Dermis microvascular lymphatic vessel endothelial cell (primary cell): ENCODE measurements at places on chromosomes 5 and 9.
A peak's percentile ranks its signal among the peaks of the same experiment; 100 is the strongest.

GRCh38 chr9:91929331-91929730 lies 20.7 kb downstream of the ROR2 start:
- DNase-seq, result no peak

DNA sequence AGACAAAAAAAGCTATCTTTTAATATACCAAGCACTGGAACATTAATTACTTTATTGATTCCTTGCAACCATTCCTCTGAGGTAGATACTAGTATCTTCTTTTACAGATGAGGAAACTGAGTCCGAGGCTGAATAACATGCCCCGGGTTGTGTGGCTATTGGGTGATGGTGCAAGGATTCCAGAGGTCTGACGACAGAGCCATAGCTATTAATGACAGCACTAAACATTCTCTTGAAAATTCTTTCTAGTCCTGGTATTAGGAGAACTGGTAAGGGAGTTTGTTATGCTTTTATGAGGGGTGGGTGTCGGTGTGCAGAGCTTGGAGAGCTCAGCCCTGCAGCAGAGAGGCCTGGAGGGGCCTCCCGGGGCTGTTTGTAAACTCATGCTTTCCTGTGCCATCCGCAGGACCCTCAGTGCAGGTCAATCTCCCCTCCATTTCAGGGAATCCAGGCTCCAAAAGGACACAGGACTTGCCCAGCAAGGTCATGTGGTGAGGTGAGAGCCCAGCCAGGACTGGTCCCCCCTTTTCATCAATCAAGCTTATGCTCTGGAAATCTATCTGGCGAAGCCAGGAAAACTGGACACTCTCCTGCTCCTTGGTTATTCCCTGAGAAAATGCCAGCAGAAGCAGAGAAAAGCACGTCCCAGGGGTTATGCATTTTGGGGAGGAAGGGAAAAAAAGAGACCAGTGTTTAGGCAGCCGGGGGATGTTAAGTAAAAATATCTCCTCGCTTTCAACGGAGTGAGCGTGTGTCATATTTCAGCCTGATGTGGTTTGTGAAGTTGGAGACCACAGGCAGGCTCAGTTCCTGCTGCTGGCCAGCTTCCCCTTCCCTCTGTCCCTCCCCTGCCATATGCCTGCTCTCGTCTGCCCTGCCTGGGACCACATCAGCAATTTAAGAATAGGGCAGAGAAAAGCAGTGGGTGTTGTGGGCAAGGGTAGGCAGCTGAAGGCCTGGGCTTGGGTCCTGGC lies 3.7 kb downstream of the GSN start:
- no peak for DNase-seq

DNA sequence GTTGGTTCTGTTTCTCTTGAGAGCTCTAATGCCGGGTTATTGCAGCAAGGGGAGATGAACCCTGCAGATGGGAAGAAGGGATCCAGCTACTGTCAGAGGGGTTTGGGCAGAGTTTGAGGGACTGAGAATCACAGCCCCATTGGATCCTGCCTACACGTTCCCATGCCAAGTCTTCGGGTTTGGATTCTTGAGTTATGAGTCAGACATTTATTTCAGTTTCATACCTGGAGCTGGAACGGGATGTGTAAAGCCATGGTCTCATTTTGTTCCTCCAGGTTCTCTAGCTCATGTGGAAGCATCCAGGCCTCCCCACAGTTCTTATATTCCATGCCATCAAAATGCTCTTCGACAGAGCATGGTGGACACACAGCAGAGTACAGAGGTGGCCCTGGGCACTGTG lies 275.4 kb upstream of the IRX4 start:
- no peak for DNase-seq

DNA sequence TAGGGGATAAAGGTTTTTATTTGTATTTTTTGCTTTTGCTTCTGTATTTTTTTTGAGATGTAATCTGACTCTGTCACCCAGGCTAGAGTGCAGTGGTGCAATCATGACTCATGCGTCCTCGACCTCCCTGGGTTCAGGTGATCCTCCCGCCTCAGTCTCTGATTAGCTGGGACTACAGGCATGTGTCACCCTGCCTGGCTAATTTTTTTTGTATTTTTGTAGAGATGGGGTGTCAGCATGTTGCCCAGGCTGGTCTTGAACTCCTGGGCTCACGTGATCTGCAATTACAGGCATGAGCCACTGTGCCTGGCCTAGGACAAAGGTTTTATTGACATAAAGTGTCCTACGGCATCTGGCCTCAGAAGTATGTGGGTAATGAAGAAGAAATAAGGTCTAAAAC lies 297.1 kb upstream of the C9orf72 start:
- no peak for DNase-seq

- DNase-seq, result no peak
Measured at GRCh38 chr5:168066536-168067208, 224.8 kb upstream of the WWC1 start.

DNA sequence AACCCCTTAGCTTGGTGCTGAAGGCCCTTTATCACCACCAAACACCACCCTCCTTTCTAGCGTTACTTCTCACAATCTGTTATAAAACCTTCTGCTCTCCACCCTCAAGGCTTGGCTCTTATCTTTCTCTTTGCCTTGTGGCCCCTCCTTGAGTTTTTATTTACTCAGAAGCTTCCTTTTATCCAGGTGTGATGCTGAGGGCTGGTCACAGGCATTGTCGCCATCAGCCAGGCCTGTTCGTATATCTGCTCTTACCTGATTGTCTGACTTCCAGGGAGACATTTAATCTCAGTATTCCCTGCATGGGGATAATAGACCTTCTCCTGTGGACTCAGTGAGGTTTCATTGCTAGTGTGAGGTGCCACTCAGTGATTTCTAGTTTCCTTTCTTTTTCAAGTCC lies 34.2 kb downstream of the MEGF10 start:
- no peak for DNase-seq

DNA sequence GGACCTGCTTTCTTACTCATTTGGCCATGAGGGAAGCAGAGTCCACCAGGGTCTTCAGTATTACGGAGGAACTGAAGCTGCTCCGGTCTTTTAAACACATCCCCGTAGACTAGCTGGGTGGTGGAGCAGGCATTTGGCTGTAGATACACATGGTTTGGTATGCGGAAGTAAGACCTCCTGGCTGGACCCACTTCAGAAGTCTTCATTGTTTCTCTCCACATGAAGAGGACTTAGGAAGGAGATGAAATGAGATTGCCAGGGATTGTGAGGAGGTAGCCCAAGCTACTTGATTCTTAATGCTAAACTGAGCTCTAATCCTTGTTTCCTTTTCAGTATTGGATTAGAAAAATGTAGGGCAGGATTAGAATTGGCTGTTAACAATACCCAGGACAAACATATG lies 32.9 kb downstream of the STXBP1 start:
- DNase-seq, result peak; percentile 13

DNA sequence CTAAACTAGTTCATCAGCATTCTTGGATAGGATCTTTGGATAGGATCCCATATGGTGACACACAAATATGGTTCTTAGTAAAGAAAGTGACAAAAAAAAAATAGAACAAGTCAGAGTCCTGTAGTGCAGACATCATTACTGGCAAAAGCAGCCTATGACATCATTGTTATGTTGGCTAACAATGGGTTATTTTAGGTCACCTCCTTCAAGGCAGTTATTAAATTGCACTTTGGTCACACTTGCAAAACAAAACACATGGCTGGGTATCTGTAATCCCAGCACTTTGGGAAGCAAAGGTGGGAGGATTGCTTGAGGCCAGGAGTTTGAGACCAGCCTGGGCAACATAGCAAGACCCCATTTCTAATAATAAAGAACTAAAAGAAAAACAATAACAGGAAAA lies 185.9 kb downstream of the KIAA0825 start:
- no peak for DNase-seq

GRCh38 chr5:137392261-137392660 lies 106.9 kb downstream of the SPOCK1 start:
- no peak for DNase-seq

- peak; percentile 46 for DNase-seq
Measured at GRCh38 chr9:95509851-95510708, 6.7 kb downstream of the PTCH1 start.
